ENCODE measurements at places on chromosomes 4 and X.

GRCh38 chr4:168662297-168662984, 165.6 kb downstream of the PALLD start:
- DNase-seq: no peak

GRCh38 chrX:16172391-16172790, 5.1 kb downstream of the MAGEB17 start:
- no peak for DNase-seq

- DNase-seq: no peak
Observed at GRCh38 chr4:55382488-55383003, 13.2 kb upstream of the TMEM165 start.

- DNase-seq: no peak
Observed at GRCh38 chrX:103616676-103617186, 9.0 kb downstream of the TCEAL3 start.

DNA sequence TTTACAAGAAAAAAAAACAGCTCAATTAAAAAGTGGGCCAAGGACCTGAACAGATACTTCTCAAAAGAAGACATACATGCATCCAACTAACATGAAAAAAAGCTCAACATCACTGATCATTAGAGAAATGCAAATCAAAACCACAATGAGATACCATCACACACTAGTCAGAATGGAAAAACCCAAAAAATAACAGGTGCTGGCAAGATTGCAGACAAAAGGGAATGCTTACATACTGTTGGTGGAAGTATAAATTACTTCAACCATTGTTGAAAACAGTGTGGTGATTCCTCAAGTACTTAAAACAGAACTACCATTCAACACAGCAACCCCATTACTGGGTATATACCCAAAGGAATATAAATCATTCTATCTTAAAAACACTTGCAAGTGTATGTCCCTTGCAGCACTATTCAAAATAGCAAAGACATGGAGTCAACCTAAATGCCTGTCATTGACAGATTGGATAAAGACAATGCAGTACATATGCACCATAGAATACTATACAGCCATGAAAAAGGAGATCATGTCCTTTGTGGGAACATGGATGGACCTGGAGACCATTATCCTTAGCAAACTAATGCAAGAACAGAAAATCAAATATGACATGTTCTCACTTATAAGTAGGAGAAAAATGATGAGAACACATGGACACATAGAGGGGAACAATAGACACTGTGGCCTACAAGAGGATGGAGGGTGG, 97.6 kb downstream of the RAB28 start:
- no peak for DNase-seq

DNA sequence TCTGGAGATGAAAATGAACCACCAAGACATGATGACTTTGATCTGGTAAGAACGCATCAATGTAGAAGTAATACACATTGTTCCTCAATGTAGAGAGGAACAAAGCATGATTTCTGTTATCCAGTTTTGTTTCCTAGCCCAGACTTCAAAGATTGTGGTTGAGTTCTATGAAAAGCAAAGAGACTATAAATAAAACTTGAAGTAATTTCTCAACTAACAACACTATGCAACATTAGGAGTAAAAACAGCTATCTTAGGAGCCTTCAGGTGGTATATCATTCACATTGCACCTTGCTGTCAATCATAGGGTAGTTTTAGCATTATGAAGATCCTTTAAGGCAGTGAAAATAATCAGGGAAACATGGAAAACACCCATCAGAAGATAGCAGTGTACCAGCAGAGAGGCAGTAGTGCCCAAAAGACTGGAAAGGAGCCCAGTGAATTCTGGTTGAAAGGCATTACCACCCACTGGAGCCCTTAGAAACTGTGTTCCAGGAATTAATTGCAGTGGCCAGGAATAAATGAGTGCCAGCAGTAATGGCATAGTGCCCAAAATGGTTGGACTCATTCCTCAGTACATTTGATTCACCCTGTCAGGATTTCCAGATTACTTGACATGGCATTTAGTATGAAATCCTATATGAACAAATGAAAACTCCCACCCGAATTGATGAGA, 300.7 kb upstream of the CXXC4 start:
- DNase-seq: no peak

GRCh38 chr4:154329268-154329868, 162.2 kb downstream of the DCHS2 start:
- DNase-seq: no peak

DNA sequence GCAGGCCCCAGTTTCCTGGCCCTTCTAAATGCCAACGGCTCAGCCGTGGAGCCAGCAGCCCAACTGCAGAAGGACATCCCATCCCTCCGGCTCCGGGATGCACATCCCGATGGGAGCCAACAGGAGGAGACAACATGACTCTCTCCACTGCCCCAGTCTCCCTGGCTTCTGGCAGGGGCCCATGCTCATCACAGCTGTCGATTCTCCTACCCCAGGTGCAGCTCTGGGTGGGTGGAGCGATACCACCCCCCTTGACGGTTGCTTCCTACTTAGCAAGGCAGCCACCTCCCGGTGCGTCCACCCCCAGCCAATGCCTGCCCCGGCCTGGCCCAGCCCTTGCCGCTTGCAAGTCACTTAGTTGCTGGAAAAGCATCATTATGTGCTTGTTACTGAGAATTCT, 19.5 kb downstream of the ZNF275 start:
- no peak for DNase-seq

DNA sequence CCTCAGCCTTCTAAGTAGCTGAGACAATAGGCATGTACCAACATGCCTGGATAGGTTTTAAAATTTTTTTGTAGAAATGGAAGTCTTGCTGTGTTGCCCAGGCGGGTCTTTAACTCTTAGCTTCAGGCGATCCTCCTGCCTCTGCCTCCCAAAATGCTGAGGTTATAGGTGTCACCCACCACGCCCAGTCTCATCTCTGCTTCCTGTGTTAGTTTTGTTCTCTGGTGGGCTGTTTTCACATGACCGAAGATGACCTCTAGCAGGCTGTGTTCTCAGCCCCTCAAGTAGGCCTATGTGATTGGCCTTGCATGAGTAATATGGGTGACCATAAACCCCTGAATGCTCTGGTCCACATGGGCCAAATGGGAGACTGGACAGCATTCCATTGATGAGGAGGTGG, 56.8 kb upstream of the MSANTD1 start:
- no peak for DNase-seq

- DNase-seq: no peak
Observed at GRCh38 chr4:97404876-97405523, 738.3 kb downstream of the STPG2 start.

- no peak for DNase-seq
Observed at GRCh38 chr4:7910263-7910896, 29.3 kb downstream of the AFAP1 start.

DNA sequence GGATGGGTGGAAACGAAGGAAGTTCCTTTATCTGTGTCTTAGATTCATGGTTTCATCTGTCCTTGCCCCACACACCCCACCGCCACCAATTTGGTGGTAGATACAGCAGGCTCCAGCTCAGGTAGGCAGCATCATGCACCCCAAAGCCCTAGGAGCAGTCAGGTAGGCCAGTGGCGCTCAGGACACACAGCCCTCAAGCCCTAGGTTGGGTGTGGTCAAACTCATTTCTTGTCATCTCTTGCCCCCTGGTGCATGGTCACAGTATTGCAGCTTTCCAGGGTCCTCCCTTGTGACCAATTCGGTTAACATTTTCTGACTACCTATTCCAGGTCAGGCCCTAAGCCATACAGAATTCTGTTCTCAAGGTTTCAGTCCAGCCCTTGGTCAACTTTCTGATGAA, 14.5 kb upstream of the PRRG3 start:
- no peak for DNase-seq

GRCh38 chr4:75180790-75181776, 248.2 kb downstream of the PARM1 start:
- DNase-seq: no peak

DNA sequence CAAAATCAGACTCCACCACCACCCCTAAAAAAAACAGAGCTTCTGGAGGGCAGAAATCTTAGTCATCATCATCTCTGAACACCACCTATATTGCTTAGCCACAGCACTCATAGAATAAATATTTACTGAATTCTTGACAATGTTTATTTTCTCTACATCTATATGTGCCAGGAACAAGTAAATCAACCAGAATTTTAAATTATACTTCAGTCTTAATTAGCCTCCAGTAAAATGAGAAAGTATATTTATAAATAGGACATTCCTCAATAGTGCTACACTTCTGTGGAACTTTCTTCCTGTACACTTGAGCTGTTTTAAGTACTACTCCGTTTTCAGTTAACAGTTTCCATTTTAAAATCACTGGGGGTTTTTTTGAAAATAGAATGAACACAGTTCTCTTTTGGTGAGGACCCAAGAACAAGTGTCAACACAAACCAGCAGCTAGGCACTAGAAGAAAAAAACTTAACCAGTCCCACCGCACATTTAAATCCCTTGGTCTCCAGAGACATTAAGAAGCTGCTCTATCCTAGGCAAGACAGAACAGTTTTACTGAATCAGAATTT, 25.5 kb downstream of the SMIM14 start:
- no peak for DNase-seq

GRCh38 chrX:12946838-12947544, 27.9 kb upstream of the TMSB4X start:
- no peak for DNase-seq

GRCh38 chr4:155900381-155900780, 3.1 kb upstream of the TDO2 start:
- DNase-seq: no peak

DNA sequence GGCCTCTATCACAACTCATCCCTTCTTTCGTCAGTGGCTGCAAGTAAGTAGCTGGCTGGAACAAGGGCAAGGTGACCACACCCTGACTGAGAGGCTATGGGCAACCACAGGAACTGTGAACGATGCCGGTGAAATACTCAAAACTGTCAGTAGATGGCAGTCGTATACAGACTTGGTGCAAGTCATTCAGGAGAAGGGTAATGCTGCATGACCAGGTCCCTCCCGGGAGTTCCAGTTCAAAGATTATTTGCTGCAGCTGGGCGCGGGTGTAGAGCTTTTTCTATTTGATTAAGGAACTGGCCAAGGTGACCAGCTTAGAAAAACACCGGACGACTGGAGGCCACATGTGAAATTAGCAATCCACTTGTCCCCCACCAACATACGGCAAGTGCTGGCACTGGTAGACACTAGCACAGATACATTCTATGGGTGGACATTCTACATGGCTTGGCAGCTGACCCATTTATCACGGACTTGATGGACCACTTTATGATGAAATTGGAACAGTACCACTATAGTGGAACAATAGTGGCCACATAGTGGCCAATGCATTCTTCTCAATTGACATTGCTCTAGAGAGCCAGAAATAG, 726.6 kb downstream of the TRAM1L1 start:
- peak; percentile 29 for DNase-seq

GRCh38 chrX:46992070-46992469, 79.8 kb downstream of the JADE3 start:
- DNase-seq: no peak

DNA sequence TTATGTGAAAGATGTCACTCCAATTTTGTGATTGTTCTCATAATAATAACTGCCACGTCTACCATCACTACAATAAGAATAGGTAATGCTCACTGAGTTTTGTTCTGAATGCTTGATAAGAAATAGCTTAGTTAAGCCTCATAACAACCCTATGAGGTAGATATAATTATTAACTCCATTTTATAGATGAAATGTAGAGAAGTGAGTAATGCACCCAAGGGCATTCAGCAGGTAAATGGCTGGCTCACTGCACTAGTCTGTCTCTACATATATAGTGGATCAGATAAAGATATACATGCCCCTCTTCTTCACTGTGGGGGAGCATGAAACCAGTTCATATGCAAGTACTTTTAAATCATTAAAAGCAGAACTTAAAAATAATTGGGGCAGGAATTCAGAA, 65.8 kb upstream of the SLC4A4 start:
- no peak for DNase-seq

All from HFF-Myc (cell line).